ENCODE measurements at places on chromosomes 6 and 20.
A peak's percentile ranks its signal among the peaks of the same experiment; 100 is the strongest.

DNA sequence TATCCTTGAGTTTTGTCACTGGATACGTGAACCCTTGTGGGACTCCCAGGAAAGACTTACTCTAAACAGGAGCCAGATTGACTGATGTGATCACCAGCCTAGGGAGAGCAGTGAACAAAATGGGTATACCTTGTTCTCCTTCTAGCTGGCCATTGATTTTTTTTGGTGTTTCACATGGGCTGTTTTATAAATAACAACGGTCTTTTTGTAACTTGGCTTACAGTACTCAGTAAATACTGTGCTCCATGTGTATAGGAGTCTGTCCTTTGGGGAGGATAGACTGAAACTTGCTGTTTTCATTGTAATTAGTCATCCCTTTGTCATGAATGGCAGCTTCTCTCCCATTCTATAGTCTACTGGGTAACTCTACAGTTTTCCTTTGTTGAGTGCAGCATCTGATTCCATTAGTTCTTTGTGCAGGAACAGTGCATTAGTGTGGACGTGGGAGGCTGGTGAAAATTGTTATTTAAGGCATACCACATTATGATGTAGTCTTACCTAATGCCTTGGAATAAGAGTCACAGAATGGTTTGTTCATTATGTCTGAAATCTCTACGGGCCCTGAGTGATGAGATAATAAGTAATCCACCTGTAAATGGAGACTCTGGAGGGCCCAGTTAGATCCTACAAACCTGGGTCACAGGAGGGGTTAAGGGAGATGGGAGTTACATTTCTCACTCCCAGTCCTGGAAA lies 89.5 kb downstream of the TIAM2 start:
- no peak for DNase-seq

GRCh38 chr20:47783828-47784598 lies 1.3 kb downstream of the SULF2 start:
- DNase-seq: no peak

DNA sequence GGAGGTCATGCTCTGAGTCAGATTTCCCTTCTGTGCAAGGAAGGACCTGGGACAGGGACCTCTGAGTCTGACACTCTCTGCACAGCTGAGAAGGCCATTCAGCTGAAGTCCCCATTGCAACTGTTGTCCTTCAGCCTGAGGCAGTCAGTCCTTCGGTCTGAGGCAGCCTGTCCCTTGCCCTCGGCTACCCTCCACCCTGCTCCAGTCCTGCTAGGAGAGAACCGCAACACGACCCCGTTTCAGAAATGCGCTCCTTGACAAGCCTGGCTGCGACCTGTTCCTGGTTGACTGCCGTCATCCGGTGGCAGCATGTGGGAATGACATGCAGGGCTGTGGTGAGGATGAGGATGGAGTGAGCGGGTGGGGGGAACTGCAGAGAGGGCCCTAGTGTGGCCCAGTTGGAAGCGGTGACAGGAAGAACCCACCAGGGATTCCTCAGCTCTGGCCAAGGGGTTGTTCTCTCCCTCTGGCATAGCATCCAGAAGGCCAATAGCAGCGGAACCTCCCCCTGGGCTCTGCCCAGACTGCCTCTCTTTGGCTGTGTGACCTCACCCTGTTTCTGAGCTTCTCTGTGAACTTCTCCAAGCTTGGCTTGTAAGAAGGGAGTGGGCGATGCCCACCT lies 40.3 kb upstream of the ANGPT4 start:
- peak; percentile 50 for DNase-seq

- no peak for DNase-seq
Observed at GRCh38 chr6:15598273-15598798, 64.5 kb downstream of the DTNBP1 start.

- no peak for DNase-seq
Observed at GRCh38 chr20:20003031-20003954, 13.9 kb upstream of the NAA20 start.

- no peak for DNase-seq
Observed at GRCh38 chr20:61119794-61120410, 132.2 kb upstream of the CDH4 start.

DNA sequence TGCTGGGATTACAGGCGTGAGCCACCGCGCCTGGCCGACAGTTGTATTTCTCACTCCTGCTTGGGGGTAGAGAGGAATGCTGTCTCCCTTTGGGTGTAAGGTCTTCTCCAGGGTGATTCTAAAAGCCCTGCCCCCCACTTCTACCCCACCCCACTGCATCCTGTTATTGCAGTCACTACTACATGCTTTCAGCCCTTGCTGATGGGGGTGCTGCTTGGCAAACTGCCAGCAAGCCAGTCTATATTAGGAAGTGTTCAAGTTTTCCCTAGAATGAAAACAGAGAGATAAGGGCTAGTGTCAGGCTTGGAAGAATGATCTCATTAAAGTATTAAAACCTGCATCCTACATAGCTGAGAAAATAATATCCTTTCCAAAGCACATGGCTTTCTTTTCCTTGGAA lies 31.3 kb downstream of the TTI1 start:
- no peak for DNase-seq

DNA sequence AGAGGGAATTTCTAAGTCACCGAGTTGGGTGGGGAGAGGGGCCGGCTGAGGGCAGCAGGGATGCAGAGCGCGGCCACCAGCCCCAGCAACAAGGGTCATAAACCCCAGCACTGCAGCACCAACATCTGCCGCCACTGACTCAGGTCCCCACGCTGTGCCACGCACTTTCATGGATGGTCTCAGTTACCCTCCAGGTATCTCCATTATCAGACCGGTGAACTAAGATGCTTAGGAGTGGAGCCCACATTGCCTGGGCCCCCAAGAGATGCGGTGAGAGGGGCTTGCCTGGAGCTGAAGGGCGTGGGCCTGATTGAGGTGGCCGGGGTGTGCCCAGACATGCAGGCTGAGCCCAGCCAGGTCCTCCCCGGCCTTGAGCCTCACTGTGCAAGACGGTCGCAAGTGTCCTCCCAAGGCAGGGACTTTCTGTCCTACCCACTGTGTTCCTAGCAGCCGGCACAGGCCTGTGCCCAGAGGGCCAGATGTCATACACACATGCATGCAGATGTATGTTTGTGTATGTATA lies 19.3 kb downstream of the RBM38 start:
- no peak for DNase-seq

- DNase-seq: no peak
Observed at GRCh38 chr6:91268941-91269340, 682.1 kb upstream of the MAP3K7 start.

GRCh38 chr6:88135578-88136114 lies 30.5 kb downstream of the CNR1 start:
- no peak for DNase-seq

GRCh38 chr20:32518593-32519380 lies 66.3 kb downstream of the NOL4L start:
- DNase-seq: no peak

DNA sequence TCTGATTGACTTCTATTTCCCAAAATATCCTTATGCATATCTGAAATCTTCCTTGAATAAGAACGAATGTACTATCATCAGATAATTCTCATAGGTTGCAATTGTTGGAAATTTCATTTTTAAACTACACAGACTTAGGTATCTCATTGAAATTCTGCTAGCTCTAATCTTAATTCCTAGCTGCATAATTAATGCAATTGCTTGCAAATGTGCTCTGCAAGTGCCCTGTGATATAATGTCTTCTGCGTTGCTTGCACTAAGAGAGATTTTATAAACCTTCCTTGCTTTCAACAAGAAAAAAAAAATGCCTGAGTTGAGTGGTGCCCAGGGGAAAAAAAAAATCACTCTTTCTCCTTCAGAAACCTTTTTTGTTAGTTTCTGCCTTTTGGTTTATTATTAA lies 354.9 kb downstream of the TFAP2A start:
- DNase-seq: no peak

- DNase-seq: peak; percentile 29
Observed at GRCh38 chr6:31568537-31568961, 3.5 kb upstream of the LTA start.

GRCh38 chr6:145878591-145879295 lies 64.1 kb upstream of the FBXO30 start:
- no peak for DNase-seq

DNA sequence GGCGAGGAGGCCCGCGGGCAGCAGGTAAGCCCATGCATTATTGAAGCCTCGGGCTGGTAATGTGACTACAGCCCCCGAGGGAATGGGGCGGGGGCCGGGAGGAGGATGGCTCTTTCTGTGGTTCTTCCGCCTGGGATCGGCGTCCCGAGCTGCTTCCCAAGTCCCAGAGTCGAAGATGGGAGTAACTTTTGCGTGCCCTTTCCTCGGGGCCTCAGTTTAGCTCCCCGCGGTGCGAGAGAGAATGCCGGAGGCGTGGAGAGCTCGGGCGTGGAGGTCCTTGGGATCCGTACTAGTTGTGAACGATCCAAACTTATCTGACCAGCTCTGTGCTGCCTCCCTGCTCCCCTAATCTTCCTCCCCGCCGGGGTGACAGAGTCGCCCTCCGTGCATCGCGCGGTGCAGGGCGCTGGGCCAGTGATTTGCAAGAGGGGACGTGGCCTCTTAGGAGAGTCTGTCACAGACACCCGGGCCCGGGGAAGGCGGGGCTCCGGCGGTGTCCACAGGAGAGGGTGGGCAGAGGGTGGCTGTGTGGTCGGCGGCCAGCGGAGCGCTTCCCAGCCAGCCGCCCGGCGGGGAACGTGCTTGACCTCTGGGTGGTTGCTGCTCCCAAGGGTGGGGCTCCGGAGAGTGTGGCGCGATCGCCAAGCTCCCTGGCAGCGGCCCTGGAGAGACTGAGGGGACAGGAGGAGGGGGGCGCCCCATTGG lies 815 bp downstream of the UTRN start:
- peak; percentile 13 for DNase-seq

- no peak for DNase-seq
Observed at GRCh38 chr6:155107432-155108069, 112.4 kb downstream of the TIAM2 start.

DNA sequence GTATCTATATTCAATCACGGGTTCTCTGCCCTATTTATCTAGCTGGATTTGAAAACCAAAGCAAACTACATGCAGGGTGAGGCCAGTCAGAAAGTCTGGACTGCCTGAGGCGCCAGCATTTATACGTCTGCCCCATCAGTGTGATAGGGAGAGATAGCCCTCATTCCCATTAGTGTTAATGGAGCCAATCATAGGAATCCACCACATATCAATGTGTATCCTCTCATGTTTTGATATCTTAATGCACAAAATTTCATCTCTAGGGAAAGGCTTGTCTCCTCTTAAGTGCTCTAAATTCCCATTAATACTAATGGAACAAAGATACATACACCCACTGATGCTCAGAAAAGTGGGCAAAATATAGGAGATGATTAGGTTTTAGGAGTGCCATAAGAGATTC lies 376.2 kb downstream of the BTBD3 start:
- DNase-seq: no peak

DNA sequence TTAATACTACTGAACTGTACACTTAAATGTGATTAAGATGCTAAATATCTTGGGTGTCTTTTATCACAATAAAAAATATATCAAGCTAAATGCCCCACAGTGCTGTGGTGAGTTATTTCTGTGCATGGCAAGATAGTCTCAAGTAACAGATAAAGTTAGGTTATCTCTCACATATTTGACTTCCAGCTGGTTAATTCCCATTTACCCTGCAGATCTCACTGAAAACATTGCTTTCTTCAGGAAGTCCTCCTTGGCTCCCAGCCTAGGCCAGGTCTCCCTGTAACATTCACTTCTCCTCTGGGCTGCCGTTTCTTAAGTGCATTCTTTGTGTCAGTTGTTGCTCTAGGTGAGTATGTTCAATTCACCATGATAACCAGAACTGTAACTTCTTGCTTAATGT lies 59.1 kb downstream of the SLC22A1 start:
- no peak for DNase-seq

DNA sequence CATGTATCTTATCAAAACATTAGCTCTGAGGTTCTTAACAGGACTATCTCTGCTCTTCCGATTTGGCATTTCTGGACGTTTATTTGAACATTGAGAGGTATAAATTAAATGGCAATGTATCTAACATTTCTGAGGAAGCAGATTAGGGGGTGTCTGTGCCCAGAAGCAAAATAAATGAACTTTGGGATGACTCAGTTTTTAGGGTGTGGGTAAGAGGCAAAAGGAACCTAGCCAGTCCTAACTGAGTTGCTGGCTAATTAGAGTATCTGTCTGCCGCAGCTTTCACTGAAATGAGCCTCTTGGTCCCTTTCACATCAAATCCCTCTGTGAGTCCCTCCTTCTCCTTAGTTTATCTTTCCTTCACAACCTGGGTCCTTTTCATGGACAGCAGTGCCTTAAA lies 1.1 kb downstream of the RNF144B start:
- no peak for DNase-seq

GRCh38 chr6:89640804-89641203 lies 2.3 kb upstream of the LYRM2 start:
- no peak for DNase-seq

Data from activated CD4-positive, CD25-positive, alpha-beta regulatory T cell (primary cell).